ENCODE measurements at places on chromosomes 2 and 18. TPM values are rescaled to one million over a fixed set of nuclear protein-coding genes. Genes with fewer than 3 reads are reported as not detected.

Gene CHST9
- 0.07 TPM for total RNA-seq

Gene G6PC2
- total RNA-seq: not detected

Gene HNMT
- 57.0 TPM for total RNA-seq

Gene VWA3B
- not detected for total RNA-seq

Gene CERKL
- not detected for total RNA-seq

Gene GALNT13
- 30.1 TPM for total RNA-seq

DNA sequence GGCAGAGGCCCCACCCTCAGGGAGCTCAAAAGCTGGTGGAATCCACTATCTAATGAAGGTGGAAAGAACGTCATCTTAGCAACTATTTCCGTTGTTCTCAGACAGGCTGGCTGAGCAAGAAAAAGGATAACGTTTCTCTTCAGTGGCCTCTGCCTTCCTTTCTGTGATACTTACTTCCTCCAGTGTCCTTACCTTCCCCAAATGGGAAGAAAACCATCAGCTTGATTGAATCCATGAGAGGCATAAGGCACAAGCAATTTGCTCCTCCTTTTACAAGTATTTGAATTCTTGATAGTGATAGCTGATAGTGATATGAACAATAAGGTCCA lies 8.1 kb upstream of the NCOA1 start:
- no peak for DNase-seq
- no peaks in the 10 kb centered on the region for H3K36me3 ChIP-seq
- no peaks in the 10 kb centered on the region for H3K4me1 ChIP-seq

GRCh38 chr18:35142275-35142615 lies 98.6 kb upstream of the ZNF397 start:
- H3K4me3 ChIP-seq: no peak overlapping the region
- H3K36me3 ChIP-seq: no peaks in the 10 kb centered on the region
- no peaks in the 10 kb centered on the region for H3K27me3 ChIP-seq
- H3K27ac ChIP-seq: no peak overlapping the region
- H3K4me1 ChIP-seq: no peaks in the 10 kb centered on the region

Gene SPATA3
- not detected for total RNA-seq

GRCh38 chr18:64202863-64203262 lies 54.0 kb upstream of the LINC00305 start:
- H3K4me3 ChIP-seq: no peak overlapping the region
- H3K36me3 ChIP-seq: no peaks in the 10 kb centered on the region
- no peaks in the 10 kb centered on the region for H3K27me3 ChIP-seq
- no peak overlapping the region for H3K27ac ChIP-seq

Gene CRYBA2
- total RNA-seq: not detected
